ENCODE measurements at places on chromosomes 7 and 10. TPM values are rescaled to one million over a fixed set of nuclear protein-coding genes. Genes with fewer than 3 reads are reported as not detected.

ANKRD30A gene
- total RNA-seq: not detected

ACBD7 gene
- 8.1 TPM for total RNA-seq

PDSS1 gene
- total RNA-seq: 12.5 TPM

GOLGA7B gene
- 16.6 TPM for total RNA-seq

MOGAT3 gene
- total RNA-seq: not detected

FGFBP3 gene
- total RNA-seq: 28.5 TPM

ADRB1 gene
- 2.5 TPM for total RNA-seq

RPEL1 gene
- not detected for total RNA-seq

GARIN1A gene
- total RNA-seq: 3.4 TPM

PDZD7 gene
- 12.5 TPM for total RNA-seq

RARRES2 gene
- total RNA-seq: 5.0 TPM

TNKS2 gene
- total RNA-seq: 135 TPM

OPN1SW gene
- not detected for total RNA-seq

SNX8 gene
- 5.3 TPM for total RNA-seq

LBX1 gene
- not detected for total RNA-seq

SMIM30 gene
- 16.9 TPM for total RNA-seq

PI4K2A gene
- 10.3 TPM for total RNA-seq

OR2A42 gene
- total RNA-seq: under 0.01 TPM

KMT2E gene
- total RNA-seq: 417 TPM

PRPS1L1 gene
- not detected for total RNA-seq

KCND2 gene
- 60.1 TPM for total RNA-seq

FKBP9 gene
- 36.6 TPM for total RNA-seq

HOXA6 gene
- total RNA-seq: not detected

C10orf71 gene
- total RNA-seq: not detected

SFMBT2 gene
- 12.5 TPM for total RNA-seq

HTR7 gene
- 16.3 TPM for total RNA-seq

NUTM2E gene
- 0.31 TPM for total RNA-seq

GPR85 gene
- total RNA-seq: 156 TPM

LOXL4 gene
- 0.31 TPM for total RNA-seq

INHBA gene
- 21.0 TPM for total RNA-seq

FAM24A gene
- total RNA-seq: not detected

TDRD1 gene
- total RNA-seq: under 0.01 TPM

EGR2 gene
- 0.63 TPM for total RNA-seq

MBLAC1 gene
- total RNA-seq: 8.1 TPM

TPK1 gene
- total RNA-seq: 10.0 TPM

LRRC18 gene
- not detected for total RNA-seq

GIMAP1 gene
- total RNA-seq: 0.63 TPM

GIMAP7 gene
- 1.6 TPM for total RNA-seq

ACTL6B gene
- total RNA-seq: 107 TPM

Measured in parietal lobe (tissue), 2 donors.